ENCODE measurements at places on chromosomes 2 and 18.

DNA sequence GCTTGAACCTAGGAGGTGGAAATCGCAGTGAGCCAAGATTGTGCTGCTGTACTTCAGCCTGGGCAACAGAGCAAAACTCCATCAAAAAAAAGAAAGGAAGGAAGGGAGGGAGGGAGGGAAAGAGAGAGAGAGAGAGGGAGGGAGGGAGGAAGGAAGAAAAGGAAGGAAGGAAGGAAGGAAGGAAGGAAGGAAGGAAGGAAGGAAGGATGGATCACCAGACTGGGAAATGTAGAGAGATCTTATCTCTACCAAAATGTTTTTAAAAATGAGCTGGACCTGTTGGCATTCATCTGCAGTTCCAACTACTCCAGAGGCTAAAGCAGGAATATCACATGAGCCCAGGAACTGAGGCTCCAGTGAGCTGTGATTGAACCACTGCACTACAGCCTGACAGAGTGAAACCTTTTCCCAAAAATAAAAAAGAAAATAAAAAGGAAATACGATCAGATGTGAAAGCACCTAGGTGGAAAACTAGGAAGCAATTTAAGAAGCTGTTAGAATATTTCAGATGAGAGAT lies 239.4 kb downstream of the CDH7 start:
- DNase-seq, result no peak

DNA sequence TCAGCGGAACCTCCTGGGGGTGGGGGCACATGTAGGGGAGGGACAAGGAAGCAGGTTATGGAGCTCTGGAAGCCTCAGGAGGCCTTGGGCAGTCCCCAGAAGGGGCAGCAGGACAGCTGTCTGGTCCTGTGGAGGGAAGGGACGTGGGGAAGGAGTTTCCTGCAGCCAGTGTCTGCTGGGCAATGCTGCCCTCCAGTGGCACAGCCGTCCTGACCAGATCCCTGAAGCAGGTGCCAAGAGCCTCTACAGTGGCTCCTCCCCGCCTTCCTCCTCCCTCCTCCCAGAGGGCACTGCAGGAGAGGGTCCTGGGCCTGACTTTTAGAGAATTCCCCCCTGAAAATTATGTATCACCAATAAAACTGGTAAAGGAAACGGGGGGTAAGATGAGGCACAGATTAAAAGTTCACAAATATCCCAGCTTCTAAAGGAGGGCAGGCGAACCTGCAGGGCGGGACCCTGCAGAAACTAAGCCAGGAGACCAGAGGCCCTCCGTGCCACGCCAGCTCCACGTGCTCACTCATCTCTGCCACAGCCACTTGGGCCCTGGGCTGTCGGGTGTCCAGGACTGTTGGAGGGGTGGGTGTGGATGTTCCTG lies 258.5 kb downstream of the TWIST2 start:
- no peak for DNase-seq

- no peak for DNase-seq
These were observed 103.6 kb downstream of the ACKR3 start for GRCh38 chr2:236673126-236673822.

DNA sequence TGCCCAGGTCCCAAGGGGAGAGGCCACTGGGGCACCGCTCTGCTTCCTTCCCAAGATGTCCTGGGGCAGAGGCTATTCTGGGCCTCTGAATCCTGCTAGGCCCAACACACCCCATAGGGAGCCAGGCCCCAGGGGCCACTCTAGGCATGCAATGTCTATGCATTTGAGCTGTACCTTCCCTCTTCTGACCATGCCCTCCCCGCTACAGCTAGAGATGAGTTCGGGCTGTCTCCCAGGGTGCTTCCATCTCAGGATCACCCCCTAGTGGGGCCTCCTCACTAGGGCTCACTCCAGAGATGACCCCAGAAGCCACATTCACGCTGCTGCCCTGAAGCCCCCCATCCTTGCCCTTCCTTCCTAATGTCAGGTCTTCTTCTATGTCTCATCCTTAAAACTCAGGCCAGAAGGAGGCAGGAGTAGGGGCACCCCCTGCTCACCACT lies 54.4 kb downstream of the TNS1 start:
- DNase-seq, result no peak

- no peak for DNase-seq
These were observed 29.7 kb downstream of the CARF start for GRCh38 chr2:202941771-202942170.

DNA sequence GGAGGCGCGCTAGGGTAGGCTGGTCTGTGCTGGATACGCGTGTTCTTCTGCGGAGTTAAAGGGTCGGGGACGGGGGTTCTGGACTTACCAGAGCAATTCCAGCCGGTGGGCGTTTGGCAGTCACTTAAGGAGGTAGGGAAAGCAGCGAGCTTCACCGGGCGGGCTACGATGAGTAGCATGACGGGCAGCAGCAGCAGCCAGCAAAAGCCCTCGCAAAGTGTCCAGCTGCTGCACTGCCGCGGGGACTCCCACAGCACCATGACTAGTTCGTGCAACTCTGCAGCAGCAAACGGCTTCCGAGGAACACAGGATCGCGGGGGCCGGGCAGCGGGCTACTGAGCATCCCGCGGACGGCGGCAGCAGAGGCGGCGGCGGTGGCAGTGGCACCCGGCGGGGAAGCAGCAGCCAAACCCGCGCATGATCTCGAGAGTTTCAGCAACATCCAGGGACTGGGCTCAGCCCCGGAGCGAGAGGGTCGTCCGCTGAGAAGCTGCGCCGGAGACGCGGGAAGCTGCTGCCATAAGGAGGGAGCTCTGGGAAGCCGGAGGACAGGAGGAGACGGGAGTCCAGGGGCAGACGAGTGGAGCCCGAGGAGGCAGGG lies 368 bp downstream of the TMEFF2 start:
- no peak for DNase-seq
